Hematopoietic multipotent progenitor cell treated with erythropoietin and hydrocortisone succinate and interleukin-3 and kit ligand, for 6 days (in vitro differentiated cells): ENCODE measurements at places on chromosomes 3 and 15.

DNA sequence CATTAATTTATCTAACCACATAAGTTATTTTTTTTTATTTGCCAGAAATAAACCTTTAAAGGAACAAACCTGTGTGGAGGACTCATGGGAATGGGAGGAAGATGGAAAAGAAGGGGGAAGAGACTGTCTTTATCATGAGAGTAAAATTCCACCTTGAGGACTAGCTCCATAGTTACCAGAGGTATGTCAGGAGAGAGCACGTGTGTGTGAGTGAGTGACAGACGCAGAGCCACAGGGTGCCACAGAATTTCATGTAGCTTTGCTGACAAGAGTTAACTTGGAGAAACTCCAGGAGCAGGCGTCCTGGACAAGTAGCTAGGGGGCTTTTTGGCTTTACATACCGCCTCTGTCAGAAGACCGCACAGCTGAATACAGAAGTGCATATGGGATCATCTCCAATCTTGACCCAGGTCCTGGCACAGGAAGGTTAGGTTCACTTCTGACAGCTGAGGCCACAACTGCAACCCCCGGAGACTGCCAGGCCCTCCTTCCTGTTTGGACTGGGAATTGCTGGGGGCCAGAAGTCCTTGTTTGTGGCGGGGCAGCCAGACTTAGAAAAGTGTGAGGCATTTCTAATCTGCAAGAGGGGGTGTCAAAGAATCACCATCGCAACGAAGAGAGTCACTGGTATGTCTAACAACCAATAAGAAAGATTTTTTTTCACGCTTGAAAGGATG lies 197.8 kb upstream of the TPM1 start:
- no peak for DNase-seq

- DNase-seq: no peak
Observed at GRCh38 chr15:67184208-67184925, 70.1 kb downstream of the AAGAB start.

GRCh38 chr3:183339461-183340086 lies 86.5 kb downstream of the B3GNT5 start:
- no peak for DNase-seq

DNA sequence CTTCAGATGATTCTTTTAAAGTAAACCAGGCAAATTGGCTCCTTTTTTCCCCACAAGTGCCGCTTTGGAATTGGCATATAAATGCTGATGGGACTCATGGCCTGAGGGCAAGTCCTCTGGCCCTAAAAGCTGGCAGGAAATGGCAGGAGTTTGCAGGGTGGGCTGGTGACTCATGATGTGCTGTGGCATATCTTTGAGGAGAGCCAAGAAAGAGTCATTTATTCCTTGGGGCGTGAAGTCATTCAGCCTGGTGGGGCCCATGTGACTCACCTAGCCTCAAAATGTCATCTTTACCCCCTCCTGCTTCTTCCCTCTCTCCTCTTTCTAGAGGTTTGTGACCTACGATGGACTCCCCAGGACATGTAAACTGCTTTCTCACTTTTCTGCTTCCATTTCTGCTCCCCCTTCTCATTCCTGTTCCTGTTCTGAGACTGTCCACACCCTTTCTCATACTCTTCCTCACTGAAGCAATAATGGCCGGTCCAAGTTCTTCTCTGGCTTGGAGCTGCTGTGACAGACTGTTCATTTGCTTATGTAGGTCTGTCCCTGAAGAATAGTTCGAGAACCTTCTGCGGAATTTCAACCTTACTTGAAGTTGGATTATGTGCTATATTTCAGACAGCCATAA lies 326.1 kb downstream of the SATB1 start:
- DNase-seq: no peak

GRCh38 chr15:81279621-81280485 lies 44.1 kb downstream of the STARD5 start:
- no peak for DNase-seq

DNA sequence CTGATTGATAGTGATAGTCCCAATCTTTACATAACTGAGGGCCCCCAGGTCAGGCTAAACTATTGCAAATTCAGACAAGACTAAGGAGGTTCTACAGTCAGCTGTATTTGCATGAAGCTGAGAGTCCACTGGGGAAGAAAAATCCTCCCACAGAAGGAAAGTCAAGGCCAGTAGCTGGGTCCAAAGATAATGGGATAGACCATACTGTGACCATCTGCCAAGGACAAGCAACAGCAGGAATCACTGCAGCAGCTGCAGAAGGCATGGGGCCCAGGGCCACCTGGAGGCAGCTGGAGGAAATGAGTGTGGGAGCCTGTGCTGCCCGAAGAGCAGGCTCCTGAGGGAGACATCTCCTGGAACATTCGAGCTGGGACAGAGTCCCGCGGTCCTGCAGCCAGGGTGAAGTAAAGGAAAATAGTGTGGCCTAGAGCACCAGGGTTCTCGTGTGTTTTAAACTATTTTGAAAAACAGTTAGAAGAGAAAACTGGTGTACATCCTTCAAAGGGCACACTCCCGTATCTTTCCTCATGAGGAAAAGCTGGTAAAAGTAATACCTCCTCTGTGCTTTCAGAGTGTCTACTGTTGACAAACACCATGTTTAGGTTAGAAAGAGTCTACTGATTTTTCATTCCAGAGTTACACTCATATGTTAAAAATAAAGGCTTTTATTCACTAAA lies 13.2 kb upstream of the TMEM212 start:
- DNase-seq: peak; percentile 74

DNA sequence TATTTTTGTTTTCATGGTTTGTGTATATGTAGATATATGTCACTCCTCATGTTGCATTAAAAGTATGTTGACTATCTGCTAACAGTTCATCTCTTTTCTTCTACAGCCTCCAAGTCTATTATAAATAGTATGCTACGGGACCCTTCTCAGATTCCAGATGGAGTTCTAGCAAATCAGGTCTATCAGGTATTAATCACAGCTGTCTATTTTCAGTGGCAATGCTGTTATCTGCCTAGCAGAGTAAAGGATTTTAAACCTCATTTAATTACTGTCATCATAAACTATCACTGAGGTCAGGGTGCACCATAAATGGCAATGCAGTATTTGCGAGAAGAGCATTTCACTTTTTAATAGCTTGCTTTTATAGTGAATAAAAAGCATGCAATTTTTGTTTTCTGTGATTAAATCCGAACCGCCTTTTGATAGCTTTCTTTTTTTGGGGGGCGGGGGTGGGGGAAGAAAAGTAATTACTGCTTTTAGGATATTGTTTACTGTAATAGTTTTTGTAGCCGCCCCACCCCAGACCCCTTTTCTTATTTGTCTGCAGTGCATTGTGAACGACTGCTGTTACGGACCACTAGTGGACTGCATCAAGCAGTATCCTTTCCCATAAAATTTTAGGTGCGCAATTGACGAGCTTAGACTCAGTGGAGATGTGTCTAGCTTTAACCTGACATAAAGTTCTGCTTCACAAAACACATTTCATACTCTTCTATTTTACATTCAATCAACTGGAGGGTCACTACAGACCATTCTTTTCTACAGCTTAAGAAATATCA lies 112.3 kb downstream of the CDIN1 start:
- DNase-seq: no peak

- DNase-seq: no peak
Observed at GRCh38 chr15:82730022-82730530, 20.4 kb upstream of the AP3B2 start.

DNA sequence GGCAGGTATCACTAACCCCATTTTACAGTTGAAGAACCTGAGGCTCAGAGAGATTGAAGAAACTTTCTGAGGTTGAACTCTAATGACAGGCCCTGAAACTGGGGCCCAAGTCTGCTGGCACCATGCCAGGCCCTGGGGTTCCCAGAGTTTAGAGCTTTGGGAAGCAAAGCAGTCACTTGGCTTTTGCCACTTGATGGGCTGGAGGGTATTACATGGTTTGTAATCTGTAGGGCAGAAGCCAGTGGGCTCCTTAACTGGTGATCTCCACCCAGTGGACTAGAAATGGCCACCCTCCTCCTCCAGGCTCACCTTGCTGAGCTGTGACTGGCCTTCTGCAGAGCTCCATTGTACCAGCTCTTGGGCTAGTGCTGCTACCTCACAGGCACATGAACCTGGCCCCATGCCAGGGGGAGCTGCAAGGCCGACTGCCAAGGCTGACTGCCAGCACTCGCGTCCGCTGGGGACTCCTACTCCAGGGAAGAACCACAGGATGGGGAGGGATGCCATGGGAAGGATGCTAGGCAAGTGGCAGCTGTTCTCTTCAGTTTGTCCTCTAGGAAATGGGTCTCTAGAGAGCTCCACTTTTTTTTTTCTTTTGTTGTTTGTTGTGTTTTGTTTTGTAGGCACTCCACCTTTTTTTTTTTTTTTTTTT lies 104.8 kb downstream of the ETFA start:
- peak; percentile 66 for DNase-seq

- no peak for DNase-seq
Observed at GRCh38 chr3:156661155-156661554, 13.2 kb upstream of the TIPARP start.

DNA sequence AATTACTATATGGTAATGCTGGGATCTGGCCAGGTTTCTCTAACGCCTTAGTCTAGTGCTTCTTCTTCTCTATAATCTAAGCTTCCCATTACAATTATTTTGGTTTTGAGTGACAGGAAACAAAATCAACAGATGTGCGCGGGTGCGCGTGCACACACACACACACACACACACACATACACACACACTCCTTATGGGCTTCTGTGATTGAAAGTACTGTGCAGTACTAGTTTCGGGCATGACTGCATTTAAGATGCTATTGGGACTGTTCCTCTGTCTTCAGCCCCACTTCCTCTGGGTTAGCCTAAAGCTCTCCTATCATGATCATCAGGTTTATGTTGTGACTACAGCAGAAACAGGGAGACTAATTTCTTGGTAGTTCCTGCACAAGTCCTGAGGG lies 32.2 kb downstream of the EPHB1 start:
- DNase-seq: no peak

DNA sequence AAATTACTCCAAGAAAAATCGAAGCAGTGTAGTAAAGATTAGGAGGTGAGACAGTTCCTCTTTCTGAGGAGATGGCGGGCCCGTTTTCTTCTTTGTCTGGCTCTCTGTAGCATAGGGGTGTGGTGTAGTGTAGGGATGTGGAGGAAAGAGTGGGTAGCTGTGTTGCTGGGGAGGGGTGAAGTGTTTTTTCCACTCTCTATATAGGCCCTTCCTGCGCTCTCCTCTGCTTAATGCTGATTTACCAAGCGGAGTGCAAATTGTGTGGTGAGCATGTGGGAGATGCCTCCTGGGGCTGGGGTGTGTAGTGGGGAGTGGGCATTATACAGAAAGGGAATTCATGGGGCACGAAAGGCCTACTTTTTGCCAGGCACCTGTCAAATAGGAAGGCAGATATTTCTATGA lies 94.9 kb downstream of the ST6GAL1 start:
- DNase-seq: peak; percentile 51

- no peak for DNase-seq
Observed at GRCh38 chr3:138025553-138025952, 15.6 kb downstream of the CLDN18 start.

GRCh38 chr15:81921163-81921562 lies 124.7 kb downstream of the MEX3B start:
- no peak for DNase-seq

DNA sequence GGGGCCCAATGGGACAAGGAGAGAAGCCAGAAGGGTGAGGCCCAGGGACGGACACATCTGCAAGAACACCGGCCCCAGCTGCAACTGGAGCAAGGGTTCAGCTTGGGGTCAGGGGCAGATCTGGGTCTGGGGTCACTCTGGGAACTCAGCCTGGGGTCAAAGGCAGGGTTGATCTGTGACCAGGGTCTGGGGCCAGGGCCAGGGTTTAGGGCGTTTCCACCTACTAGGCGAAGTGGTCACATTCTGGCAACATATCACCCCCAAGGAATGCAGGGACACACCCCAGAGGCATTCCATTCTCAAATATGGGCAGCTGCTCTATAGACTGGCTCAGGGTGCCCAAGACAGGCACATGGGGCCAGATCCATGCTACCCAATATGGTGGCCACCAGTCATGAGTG lies 9.0 kb downstream of the UROC1 start:
- no peak for DNase-seq

- DNase-seq: no peak
Observed at GRCh38 chr3:69735893-69736292, 3.4 kb upstream of the MITF start.

- DNase-seq: no peak
Observed at GRCh38 chr15:58362262-58362922, 69.4 kb upstream of the LIPC start.

DNA sequence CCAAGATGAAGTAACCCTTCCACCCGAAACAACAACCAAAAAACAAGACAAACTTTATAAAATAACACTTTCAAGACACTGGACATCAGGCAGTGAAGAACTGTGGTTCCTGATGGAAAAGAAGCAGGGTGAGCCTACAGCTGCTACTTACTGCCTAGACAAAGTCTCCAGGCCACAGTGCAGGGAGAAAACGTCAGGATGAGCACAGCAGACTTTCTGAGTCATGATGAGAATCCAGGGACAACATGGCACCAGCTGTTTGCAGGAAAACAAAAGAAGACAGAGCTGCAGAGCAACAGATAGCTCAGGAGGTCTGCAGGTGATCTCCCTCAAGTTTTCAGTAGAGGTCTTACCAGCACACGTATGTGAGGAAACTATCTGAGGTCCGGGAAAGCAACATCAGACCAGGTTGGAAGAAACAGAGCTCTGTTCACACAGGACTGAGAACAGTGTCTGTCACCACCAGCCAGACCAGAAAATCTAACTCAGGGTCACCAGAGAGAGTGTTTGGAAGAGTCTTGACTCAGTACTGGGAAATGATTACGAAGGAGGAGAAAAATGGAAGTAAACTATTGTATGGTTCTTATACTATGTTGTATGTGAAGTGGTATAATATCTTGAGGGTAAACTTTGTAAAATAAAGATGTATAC lies 108.9 kb downstream of the ANO10 start:
- DNase-seq: no peak

GRCh38 chr3:157429708-157430107 lies 6.9 kb upstream of the PTX3 start:
- peak; percentile 11 for DNase-seq

GRCh38 chr3:130826516-130827182 lies 67.2 kb upstream of the ATP2C1 start:
- peak; percentile 22 for DNase-seq

DNA sequence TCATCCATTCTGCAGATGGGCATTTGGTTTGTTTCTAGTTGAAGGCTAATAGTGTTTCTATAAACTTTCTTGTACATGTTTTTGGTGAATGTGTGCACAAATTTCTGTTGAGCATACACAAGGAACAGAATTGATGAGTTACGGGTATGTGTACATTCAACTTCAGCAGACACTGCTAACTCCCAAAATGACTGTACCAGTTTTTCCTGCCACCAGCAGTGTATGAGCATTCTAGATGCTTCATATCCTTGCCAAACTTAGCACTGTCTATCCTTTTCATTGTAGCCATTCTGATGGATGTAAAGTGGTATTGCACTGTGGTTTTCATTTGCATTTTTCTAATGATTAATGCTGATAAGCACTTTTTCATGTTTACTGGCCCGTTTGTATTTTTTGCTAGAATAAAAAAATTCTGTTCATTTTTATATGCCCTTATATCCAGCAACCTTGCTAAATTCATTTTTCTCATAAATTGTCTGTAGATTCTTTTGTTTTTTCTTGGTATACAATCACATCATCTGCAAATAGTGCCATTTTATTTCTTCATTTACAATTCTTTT lies 110.2 kb downstream of the ATP1B3 start:
- DNase-seq: no peak
